Caki2 (cell line): ENCODE measurements at places on chromosomes 16 and 17. TPM values are rescaled to one million over a fixed set of nuclear protein-coding genes. Genes with fewer than 3 reads are reported as not detected.

- DNase-seq = no peak
Observed at GRCh38 chr16:24736758-24737157, 7.3 kb downstream of the TNRC6A start.

DNA sequence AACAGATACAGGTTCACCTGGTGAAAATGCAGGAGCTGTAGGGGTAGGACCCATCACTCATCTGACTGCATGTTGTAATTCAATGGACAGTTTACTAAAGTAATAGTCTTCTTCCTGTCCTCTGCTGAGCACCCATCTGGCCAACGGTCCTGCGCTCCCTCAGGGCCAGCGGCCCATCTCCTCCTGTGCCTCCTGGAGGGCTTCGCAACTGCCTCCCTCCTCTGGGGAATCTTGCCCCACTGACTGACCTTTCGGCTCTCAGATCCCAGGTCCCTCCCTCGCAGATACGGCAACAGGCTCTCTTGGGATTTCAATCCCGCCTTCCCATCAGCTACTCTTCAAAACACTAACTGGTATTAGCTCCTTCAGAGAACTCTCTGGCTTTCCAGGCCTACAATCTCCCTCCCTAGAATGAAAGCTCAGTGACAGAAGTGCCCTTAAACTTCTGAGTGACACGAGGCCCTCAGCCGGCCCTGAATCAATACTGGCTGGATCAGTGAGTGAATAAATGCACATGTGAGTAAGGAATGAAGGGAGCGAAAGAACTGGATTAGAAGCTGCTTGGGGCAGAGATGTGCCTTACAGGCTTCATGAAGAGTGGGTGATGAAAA lies 1.3 kb downstream of the PEMT start:
- no peak for DNase-seq

P2RX5 gene
- total RNA-seq = not detected in 2 replicates

MRPL28 gene
- total RNA-seq = 320 and 357 TPM in 2 replicates
